ENCODE measurements at places on chromosomes 1 and 21.

DNA sequence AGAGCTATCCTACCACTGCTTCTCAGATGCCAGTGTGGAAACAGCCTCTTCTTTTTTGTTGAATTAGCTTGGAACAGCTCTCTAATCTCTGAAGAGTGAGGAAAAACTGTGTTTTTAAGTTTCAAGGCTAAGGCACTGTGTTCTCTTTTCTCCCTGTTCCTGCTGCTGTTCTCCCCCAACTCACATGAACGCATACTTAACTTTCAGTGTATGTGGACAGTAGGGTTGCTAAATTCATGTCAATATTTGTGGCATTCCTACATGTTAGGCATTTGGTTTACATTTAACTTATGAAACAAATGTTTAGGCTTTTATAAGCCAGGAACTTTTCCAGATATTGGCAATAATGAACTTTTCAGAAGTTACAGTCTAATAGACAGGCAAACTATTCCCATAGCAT, 6.8 kb downstream of the BACH1 start:
- no peak for DNase-seq

GRCh38 chr1:115980998-115981993, 5.0 kb downstream of the SLC22A15 start:
- peak; percentile 62 for DNase-seq

DNA sequence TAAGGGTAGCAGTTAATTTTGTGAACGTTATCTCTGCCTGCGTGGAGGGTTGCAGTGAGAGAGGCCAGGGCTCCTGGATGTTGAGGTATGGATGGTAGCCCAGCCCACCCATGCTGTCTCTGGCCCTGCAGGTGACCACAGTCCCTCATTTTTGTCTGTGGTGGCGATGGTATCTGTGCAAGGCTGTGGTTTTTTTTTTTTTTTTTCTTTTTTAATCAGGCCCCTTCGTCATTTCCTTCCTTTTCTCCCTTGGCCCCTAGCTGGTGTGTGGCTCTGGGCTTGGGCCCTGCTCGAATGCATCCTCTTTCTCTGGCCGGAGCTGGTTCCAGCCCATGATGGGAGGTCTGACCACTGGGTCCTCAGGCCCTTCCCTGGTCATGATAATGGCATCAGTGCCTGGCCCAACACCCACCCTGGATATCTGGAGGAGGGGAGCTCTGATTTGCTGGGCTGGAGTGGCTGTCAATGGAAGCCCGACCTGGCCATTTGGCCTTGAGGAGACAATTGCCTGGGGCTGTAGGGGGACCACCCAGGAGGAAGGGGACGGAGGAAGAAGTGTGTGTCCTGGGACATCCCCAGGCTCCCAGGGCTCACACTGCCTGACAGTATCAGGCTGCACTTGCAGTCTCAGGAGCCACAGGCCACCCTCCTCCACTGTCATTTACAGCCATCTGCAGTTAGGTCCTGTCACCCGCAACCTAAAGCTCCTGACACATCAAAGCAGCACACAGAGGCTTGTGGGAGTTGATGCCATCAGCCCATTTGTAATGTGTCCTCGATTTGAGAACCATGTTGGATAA, 8.1 kb upstream of the RNF187 start:
- DNase-seq: no peak

GRCh38 chr1:94688646-94689045, 131.5 kb upstream of the SLC44A3 start:
- DNase-seq: no peak

DNA sequence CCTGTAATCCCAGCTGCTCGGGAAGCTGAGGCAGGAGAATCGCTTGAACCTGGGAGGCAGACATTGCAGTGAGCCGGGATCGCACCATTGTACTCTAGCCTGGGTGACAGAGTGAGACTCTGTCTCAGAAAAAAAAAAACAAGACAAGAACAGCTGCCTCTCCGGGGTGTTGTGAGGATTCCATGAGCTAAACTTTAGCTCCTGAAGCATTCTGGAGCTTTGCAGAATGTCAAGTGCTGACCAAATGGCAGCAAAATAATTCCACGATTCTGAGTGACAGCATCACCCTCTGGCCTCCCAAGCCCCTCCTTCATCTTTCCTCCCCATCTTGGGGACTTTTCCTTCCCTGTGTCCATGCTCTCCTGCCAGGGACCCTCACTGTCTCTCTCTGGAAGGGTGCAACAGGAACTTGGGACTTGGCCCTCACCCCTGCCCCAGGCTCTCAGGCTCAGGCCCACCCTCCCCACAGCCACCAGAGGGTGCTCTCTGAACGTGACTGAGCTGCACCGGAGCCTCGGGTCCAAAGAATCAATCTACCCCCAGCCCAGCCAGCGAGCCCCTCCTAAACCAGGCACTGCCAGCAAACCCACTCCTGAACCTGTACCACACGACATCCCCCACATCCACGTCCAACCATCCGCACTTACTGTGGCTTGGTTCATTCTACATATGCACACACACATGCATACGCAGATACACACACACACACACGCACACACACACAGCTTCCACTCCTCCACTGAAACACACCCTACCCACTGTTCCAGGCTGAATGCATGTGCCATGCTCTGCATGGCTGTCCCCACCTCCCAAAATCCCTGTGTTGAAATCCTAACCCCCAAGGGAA, 45.7 kb downstream of the ACOT7 start:
- no peak for DNase-seq

- DNase-seq: no peak
Measured at GRCh38 chr1:110888049-110888448, 15.1 kb downstream of the CD53 start.

GRCh38 chr1:107523736-107524135, 382.9 kb downstream of the NTNG1 start:
- no peak for DNase-seq

DNA sequence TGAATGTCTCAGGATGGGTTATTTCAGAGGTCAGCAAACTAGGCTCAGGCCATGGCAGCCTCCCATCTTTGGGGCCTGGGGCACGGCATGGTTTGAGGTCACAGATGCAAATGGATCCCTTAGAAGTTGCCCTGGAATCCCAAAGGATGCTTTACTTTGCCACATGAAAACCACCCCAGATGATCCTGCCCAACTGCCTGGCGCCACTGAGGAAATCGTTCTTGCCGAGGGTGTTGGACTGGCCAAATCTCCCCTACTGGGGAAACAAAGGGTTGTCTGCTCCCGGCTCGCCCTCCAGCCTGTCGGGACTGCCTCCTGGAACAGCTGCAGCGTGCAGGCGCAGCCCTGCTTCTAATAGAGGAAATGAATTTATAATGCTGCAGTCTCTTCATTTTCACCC, 173.0 kb upstream of the LMO4 start:
- DNase-seq: no peak

GRCh38 chr1:245683676-245684075, 528.9 kb downstream of the KIF26B start:
- DNase-seq: no peak

DNA sequence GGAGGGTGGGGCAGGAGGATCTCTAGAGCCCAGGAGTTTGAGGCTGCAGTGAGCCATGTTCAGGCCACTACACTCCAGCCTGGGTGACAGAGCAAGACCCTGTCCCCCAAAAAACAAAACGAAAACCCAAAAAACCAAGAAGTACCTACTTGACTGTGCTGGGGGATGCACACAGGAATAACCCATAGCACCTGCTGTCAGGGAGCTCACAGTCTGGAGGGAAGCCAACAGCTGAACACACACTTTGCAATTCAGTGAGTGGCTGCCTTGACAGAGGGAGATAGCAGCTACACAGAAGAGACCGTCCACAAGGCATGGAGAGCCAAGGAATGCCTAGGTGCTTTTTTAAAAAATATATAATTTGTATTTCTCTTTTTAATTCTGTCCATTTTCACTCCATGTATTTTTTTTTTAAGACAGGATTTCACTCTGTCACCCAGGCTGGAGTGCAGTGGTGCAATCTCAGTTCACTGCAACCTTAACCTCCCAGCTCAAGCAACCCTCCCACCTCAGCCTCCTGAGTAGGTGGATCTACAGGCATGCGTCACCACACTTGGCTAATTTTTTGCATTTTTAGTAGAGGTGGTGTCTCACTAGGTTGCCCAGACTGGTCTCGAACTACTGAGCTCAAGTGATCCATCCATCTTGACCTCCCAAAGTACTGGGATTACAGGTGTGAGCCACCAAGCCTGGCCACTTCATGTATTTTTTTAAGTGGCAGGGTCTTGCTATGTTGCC, 68.7 kb downstream of the NID1 start:
- no peak for DNase-seq

DNA sequence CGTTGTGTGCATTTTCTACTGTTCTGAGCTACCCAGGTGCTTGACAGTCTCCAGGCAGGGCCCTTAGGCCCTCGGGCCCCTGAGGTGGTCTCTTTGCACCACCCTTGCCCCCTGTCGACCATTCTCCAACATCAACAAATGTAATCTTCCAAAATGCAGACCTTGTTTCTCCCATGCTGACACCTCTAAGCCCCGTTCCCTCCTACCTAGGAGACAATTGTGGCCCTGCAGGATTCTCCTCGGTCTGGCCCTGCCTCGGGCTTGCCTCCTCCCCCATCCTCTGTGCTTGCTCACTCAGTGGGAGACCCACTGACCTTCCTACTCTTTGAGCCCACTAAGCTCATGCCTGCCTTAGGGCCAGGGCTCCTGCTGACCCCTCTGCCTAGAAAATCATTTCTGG, 104.2 kb upstream of the TARDBP start:
- no peak for DNase-seq

GRCh38 chr21:38938343-38938742, 132.6 kb downstream of the ETS2 start:
- DNase-seq: peak; percentile 57

DNA sequence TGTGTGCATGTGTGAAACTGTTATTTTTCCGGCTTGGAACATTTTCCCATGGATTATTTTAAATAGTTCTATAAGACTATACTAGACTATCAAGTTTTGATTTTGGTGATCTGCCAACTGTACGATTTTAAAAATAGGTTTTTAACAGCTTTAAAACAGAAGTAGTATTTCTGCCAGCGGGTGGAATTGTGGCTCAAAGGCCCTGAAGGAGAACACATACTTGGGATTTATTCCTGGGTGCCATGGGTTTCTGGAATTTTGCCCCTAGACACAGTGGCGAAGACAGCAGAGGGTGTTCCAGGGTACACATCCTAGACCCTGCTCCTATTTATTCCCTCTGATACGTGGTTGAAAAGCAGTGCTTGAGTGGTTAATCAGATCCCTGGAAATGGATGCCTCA, 81.7 kb upstream of the IPO9 start:
- DNase-seq: no peak

DNA sequence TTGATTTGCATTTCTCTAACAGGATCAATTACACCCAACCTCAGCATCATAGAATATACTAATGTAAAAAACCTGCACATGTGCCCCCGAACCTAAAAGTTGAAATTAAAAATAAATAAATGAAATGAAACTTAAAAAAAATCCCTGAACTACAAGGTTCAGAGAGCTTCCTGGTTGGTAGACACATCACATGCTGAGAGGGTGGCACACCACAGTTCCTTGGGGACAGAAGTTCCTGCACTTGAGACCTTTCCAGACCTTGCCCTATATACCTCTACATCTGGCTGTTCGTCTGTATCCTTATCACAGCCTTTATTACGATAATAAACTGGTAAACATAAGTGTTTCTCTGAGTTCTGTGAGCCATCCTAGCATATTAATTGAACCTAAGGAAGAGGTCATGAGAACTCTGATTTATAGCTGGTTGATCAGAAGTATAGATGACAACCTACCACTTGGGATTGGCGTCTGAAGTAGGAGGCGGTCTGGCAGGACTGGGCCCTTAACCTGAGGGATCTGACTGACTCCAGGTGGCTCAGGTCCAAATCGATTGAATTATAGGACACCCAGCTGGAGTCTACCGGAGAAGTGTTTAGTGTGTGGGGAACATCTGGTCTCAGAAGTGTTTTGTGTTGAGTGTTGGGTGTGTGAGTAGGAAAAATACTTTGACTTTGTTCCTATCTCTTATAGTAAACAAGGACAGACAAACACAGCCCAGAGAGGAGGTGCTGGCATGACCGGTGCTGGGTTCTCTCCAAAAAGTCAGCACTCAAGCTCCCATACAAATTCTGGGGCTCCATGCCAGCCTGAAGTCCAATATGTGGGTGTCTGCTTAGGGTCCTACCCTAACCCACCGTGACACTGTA, 19.0 kb downstream of the C1orf115 start:
- DNase-seq: no peak

DNA sequence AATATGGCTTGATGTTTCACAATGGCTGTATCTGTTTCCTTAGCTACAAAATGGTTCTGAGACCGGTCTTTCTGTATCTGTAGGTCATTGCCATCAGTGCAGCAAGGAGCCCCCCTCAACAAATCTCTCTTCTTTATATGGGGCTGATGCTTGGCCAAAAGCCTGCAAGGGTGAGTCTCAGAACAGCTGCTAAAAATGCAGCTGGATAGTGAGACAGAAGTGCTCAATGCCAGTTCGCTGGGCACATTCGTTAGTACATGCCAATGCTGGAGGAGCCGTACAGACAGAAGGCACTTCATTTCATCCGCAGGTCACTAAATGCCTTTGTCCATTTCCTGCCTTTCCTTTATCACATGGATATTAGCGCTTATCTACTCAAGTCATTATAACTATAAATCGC, 67.3 kb downstream of the RUNX1 start:
- DNase-seq: no peak

DNA sequence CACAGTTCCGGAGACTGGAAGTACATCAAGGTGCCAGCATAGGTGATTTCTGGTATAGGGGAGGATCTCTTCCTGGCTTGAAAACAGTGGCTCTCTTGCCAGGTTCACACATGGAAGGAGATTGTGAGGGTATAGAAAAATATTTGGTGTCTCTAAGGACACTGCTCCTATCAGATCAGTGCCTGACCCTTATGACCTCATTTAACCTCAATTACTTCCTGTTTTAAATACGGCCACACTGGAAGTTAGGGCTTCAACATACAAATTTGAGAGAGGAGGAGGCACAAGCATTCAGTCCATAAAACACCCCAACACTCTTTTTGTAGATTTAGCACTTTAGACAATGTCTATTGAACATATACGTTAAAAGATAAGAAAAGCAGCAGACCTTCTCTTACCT, 37.0 kb downstream of the COL6A1 start:
- DNase-seq: no peak

GRCh38 chr1:214453109-214453722, 98.2 kb downstream of the PTPN14 start:
- DNase-seq: no peak

DNA sequence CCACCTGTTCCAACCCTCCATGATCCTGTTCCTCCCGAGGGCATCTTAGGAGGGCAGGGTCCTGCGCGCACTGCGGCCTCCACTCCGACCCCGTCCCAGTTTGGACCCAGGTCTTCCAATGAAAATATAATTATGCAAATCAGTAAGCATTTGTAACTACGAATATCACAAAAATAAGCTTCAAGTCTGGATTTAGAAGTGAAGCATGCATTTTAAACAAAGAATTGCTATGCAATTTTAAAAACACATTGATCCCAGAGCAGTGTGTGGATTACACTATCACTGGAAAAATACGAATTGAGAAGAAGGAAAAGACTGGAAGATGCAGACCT, 673 bp downstream of the PRMT2 start:
- DNase-seq: no peak

DNA sequence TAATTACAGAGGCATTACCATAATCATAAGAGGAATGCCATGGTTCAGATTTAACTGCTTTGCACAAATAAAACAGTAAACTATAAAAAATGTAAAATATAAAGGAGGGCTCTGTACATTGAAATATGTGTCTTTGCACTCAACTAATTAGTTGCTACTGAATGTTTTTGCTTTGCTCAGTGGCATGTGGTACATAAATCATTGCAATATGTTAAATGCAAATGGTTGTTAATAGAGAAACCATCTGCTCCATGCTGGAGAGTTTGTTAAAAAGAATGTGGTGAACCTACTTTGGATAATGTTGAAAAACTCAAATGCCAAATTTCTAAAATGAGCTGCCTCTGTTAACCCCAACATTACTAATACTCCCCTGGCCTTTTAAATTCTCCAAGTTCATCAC, 201.5 kb downstream of the NTNG1 start:
- no peak for DNase-seq

GRCh38 chr1:154574716-154575115, 7.1 kb downstream of the CHRNB2 start:
- no peak for DNase-seq
